ENCODE measurements at places on chromosomes 13 and 19.

DNA sequence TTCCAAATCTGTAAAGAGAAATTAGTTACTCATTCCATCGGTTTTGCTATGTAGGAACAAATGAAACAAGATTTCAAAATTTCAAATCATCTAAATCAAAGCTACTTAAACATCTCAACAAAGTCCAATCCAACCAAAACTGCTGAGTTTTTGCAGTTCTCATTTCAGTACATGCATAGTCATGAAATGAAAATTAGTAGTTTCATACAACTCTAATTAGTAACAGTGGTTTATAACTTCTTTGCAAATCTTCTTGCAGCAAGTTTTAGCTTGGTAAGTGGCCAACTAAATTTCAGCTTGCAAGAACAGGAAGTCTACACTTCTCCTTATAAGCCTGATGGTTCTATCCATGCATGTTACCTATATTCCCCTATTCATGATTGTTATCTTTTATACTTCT is 75.6 kb downstream of the SPRY2 start:
- DNase-seq: no peak

- DNase-seq: no peak
Observed at GRCh38 chr19:16216744-16217670, 19.3 kb downstream of the AP1M1 start.

- no peak for DNase-seq
Observed at GRCh38 chr13:21799671-21800070, 128.8 kb downstream of the FGF9 start.

DNA sequence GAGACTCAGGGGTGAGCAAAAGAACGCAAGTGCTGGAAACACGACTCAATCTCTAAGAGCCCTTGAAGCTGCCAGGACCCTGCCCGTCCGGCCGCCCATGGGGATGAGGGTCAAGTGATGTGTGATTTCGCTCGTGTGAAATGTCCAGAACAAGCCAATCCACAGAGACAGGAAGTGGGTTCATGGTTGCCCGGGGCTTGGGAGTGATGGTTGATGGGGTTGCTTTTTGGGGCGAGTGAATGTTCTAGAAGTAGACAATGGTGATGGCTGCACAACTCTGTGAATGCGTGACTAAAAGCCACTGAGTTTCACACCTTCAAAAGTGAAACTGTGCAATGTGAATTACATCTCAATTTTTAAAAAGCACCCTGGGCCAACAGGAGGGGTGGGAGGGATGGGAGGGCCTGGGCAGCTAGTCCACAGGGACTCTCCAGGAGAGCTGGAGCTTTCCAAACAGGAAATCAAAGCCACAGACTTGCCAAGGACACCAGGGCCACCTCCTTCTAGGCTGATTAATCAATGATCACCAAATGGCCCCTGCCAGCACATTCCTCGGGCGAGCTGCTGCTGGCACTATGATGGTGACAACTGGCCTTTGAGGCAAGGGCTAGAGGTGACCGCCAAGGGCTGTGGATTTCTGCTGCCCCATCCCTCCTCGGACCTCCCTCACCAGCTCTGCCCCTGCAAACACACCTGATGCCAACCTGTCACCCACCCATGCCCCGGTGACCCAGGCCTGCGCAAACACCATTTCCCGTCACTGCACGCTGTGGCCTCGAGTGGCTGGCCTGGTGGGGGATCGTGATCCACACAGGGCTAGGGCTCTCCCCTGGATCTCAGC is 14.0 kb downstream of the DPP9 start:
- DNase-seq: no peak

GRCh38 chr13:102289606-102290005 is 112.2 kb downstream of the FGF14 start:
- no peak for DNase-seq

DNA sequence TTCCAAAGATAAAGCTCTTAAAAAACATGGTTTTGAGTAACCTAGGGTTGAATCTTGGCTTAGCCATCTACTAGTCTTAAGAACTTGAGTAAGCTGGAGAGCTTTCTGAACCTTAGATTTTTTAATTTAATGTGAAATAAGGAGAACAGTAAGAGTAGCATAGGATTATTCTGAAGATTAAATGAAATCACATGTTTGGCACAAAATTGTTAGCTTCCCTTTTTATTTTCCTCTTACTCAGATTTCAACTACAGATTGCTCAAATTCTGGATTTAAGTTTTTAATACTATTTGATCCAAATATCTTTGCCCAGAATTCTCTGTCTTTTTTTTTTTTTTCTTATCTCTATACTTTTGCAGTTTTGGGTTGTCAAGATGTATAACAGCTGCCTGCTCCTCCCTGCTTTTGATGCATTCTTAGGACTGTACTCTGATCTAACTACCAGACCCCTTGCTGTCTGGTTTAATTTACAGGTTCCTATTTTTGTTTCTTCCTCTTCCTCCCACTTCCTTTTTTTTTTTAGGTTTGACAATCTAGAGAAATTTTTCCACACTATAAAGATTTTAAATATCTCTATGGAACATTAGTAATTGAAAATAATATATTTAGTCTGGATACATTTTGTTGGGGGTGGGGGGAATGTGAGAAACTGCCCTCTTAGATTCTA is 12.3 kb downstream of the POMP start:
- no peak for DNase-seq

GRCh38 chr19:14943601-14944000 is 2.3 kb downstream of the OR7C2 start:
- no peak for DNase-seq

DNA sequence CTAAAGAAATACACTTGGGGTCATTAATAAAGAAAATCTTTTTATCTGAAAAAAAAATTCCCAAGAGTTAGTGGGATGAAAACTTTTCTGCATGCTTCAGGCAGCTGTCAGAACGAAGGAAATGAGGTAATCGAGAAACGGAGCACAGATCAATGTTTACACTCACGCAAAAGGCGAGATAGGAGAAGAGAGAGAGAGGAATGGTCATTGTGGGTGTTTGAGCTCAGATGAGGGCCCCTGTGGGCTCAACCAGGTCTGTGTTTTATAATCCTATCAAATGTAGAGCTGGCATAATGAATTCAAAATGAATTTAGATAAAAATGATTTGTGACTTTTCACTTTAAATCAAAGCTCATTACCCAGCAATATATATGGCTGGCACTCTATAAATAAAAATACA is 6.3 kb upstream of the RXFP2 start:
- no peak for DNase-seq

DNA sequence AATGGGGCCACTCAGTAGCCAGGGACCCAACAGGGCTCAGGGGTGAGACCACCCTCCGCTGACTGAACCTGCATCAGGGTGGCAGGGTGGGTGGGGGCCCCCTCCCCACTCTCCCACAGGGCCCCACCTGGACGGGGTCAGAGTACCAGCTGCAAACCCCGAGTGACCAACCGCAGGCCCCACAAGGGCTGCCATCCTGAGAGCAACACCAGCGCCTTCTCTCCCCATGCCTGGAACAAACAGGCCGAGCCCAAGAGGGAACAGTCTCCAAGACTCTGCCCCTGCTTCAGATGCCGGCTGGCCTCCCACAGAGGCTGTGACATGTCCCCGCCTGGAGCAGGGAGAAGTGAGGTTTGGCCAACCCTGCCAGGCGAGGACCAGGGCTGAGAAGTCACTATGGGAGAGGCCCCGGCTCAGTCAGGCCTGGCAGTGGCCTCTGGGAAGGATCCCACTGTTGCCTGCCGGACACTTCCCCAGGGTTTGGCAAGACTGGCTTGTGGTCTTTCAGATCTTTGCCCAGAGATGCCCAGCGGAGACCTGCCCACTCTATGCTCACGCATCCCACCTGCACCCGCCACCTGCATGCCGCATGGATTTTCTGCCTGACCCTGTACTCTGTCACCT is 27.2 kb downstream of the MPND start:
- DNase-seq: no peak

DNA sequence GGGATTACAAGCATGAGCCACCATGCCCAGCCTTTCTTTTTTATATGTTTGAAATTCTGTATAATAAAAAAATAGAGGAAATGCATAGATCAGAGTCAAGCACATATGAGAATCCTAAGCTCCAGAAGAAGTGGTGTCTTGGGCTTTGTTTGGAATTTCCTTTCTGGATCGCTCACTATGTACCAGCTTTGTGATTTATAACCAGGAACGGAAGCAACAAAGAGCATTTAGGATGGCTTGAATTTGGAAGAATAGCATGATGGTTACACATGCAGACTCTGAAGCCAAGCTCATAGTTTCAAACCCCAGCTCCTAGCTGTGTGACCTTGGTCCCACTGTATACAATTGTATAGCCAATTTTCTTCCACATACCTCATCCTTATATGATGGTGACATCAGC is 28.0 kb upstream of the SLC15A1 start:
- no peak for DNase-seq

DNA sequence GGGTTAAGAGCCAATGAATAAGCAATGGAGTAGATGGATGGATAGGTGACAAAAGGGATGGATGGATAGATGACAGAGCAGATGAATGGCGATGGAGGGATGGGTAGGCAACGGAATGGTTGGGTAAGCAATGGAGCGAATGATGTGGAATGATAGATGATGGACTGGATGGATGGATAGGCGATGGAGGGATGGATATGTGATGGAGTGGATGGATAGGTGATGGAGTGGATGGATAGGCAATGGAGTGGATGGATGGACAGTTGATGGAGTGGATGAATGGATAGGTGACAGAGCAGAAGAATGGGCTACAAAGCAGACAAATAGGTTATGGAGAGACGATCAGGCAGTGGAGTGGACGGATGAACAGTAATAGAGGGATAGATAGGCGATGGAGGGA is 269.6 kb downstream of the TEX29 start:
- no peak for DNase-seq

Data from activated T-cell treated with anti-CD3 and anti-CD28 coated beads, Interleukin-2, amount 50 U/mL, for 24 hours (primary cell).